ENCODE measurements at places on chromosomes 6 and 20.

- peak; percentile 63 for DNase-seq
Observed at GRCh38 chr6:31308050-31308844, 36.4 kb upstream of the HLA-C start.

DNA sequence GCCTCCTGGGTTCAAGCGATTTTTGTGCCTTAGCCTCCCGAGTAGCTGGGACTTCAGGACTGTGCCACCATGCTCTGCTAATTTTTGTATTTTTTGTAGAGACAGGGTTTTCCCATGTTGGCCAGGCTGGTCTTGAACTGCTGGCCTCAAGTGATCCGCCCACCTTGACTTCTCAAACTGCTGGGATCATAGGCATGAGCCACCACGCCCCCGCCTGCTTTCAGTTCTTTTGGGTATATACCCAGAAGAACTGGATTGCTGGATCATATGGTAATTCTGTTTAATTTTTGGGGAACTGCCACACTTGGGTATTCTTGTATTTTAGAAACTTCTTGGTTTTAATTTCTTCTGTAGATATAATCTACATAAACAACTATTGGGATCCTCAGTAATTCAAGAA lies 17.0 kb downstream of the CDS2 start:
- DNase-seq = no peak

DNA sequence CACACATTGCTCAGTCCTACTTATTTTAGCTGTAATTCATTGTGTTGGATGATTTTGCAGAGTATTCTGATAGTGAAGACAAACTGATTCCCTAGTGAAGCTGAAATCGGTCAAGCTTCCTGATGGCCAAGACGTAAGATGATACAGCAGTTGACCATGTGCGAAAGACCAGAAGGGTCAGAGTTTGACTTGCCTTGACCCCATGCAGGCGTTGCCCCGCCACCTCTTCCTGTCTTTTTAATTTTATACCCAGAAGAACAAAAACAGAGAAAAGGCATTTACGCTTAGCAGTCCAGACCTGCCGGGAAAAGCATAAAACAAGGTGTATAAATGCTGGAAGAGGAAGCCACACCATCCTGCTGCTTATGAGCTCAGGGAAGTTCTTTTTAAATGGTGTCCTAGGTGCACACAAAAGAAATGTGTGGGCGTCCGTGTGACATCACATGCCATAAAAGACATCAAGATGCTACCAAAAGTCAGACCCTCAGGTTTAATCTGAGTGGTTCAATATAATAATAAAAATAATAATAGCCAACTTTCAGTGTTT lies 32.2 kb downstream of the TSHZ2 start:
- no peak for DNase-seq

DNA sequence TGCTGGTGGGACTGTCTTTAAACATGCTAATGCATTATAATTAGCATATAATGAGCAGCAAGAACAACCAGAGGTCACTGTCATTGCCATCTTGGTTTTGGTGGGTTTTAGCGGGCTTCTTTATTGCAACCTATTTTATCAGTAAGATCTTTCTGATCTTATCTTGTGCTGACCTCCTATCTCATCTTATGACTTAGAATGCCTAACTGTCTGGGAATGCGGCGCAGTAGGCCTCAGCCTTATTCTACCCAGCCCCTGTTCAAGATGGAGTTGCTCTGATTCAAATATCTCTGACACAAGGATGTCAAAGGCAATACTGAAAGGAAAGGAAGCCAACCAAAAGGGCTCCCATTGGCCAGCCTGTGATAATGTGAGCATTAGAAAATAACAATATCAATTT lies 29.8 kb upstream of the SEC63 start:
- DNase-seq = no peak

- DNase-seq = no peak
Observed at GRCh38 chr6:109580519-109580918, 97.5 kb upstream of the ZBTB24 start.

GRCh38 chr20:49794336-49795134 lies 18.1 kb upstream of the SLC9A8 start:
- no peak for DNase-seq

DNA sequence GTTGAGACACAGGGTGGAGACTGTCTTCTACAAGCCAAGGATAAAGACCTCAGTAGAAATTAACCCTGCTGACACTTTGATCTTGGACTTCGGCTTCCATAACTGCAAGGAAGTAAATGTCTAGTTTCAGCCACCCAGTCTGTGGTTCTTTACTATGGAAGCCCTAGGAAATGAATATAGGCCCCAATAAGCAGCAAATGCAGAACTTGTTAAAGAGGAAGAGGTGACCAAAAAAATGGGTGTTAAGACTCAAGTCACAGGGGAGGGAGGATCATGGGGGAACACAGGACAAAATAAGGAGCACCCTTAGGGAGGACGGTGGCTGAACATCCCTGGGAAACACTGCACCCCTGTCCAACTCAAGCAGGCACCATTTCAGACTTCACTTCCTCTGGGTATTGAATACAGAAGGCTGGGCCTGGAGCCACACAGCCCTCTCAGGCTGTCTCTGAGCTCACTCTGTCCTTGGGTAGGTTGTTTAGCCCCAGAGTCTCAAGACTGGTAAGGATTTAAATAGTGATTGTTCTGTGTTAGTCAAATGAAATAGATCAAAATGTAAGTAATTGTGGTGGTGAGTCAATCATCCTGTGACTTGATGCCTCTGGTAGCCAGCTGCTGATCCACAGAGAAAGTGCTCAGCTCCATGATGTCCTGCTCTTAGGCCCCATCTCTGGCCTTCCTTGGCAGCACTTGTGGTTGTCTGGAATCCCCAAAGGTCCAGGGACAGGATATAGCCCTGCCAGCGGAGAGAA lies 30.5 kb upstream of the SIRPD start:
- no peak for DNase-seq

DNA sequence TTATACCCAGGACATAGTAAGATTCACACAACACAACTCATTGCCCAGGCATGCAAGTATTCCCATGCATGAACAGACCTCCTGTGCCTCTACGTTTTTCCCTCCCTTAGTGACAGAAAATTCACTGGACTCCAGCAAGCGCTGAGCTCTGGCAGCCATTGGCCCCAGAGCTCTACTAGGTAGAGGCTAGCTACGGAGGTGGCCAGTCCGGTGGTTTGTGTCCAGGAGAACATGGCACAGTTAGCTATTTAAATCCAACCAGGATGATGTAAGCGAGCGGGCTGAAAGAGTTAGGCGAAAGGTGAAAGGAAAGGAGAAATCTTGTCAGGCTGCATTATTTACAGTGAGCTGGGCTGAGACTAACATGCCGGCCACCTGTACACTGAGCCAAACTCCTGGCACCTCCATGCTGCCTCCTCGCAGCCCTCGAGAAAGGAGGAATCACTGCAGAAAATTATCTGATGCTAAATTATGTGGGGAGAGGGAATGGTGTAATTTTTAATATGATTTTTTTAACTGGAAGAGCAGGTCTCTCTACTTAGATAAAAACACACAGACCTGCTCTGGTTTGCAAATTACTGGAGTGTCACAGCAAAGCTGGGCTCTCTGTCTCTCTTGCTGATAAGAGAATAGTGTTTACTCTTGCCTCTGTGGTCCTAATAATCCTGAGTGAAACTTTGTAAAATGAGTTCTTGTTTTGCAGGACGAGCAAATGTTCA lies 50.1 kb upstream of the ARMC2 start:
- DNase-seq = no peak

DNA sequence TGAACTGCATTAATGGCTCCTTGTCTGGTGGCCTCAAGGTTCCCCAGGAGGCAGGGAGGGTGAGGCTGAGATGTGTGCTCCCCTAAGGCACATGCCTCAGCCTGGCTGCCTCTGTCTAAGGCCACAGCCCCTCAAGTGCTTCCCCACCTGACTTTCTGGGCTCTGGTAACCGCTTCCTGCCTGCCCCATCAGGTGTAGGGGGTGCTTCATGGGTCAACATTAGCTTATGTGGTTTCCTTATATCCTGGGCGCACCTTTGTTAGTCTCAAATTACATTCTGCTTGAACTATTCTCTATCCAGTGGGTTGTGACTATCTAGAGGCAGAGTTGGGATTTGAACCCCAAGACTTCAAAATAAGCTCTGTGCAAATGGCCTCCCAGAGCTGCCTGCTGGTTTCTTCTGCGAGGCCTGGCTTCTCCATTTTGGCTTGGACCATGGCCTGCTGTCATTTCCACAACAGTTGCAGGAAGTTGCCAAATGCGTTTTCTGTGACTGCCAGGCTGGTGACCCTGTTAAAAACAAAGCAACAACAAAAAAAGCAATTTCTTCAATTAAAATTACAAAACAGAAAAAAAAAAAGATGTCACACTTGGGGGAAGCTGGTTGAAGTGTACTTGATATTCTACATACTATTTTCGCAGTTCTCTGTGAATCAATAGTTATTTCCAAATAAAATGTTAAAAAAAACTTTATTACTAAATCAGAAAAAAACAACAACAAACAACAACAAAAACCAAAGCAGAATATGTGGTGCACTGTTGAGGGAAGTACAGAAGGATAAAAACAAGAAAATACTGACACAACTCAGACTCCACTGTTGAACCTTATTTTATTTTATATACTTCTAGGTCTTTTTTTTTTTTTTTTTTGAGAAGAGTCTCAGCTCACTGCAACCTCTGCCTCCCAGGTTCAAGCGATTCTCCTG lies 20.0 kb upstream of the ZNFX1 start:
- no peak for DNase-seq

DNA sequence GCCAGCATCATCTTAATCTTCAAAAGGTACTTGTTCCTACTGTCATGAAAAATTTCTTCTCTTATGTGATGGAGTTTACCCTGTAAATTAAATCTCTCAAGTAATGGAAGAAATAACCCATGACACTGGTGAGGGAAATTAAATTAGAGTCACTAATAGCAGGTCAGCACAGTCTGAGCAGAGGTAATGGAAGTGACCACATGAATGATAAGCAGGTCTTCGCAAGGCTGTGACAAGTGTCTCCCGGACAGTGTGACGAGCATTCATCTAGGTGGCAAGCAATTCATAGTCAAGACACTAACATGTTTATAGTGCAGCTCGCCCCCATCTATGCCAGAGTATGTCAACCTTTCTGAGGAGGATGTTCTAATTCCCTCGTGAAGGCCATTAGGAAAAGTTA lies 249.2 kb downstream of the FRK start:
- DNase-seq = no peak

DNA sequence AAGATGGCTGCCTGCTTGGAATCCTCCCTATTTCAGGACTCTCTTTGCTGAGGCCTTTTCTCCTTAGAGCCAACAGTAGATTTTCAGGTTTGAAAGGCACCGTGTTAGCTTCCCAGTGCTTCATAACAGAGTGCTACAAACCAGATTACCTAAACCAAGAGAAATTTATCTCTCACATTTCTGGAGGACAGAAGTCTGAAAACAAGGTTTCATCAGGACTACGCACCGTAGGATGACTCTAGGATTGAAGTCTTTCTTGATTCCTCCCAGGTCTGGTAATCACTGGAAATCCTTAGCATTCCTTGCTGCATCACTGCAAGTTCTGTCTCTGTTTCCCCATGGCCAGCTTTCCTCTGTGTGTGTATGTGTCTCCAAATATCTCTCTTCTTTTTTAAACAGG lies 508.4 kb upstream of the GJE1 start:
- no peak for DNase-seq

DNA sequence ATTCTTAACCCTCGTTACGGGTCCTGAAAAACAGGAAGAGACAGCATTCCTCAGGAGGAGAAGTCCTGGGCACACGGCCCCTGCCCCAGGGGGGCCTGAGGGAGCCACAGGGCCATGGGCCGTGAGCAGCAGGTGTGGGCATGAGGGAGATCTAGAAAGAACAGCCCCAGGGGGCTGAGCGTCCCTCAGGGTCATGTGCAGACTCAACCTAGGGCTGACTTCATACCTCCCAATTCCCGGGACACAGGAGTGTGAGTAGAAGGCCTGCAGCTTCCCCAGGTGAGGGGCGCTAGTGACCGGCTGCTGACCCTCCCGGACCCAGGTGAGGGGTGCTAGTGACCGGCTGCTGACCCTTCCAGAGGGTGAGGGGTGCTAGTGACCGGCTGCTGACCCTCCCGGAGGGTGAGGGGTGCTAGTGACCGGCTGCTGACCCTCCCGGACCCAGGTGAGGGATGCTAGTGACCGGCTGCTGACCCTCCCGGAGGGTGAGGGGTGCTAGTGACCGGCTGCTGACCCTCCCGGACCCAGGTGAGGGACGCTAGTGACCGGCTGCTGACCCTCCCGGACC lies 35.1 kb downstream of the FRMD1 start:
- DNase-seq = no peak

DNA sequence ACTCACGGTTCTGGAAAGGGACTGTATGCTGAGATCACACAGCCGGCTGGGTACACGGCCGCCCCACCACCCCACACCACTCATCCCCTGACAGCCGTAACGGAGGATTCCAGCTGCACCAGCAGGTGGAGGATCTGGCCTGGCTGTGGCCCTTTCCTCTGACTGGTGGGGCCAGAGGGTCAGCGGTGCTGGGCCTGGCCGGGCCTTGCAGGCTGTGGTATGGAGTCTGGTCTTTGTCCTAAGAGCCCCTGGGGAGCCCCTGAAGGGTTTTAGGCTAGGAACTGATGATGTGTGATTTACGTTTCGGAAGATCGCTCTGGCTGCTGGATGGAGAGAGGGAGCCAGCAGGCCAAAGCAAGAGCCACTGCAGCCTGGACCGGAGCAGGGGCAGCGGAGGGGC lies 26.6 kb downstream of the NOL4L start:
- DNase-seq = no peak

GRCh38 chr6:156925718-156926607 lies 148.8 kb downstream of the ARID1B start:
- DNase-seq = no peak

- DNase-seq = no peak
Observed at GRCh38 chr6:43817192-43817591, 47.2 kb downstream of the VEGFA start.

GRCh38 chr6:137697267-137697938 lies 169.7 kb upstream of the TNFAIP3 start:
- DNase-seq = no peak

GRCh38 chr6:113289166-113289565 lies 568.0 kb upstream of the MARCKS start:
- no peak for DNase-seq

- DNase-seq = no peak
Observed at GRCh38 chr6:123898665-123899064, 95.0 kb downstream of the NKAIN2 start.

- no peak for DNase-seq
Observed at GRCh38 chr6:125957845-125958244, 1.3 kb downstream of the HINT3 start.

GRCh38 chr6:24054388-24054787 lies 71.6 kb upstream of the NRSN1 start:
- no peak for DNase-seq

Data from stimulated activated CD8-positive, alpha-beta memory T cell treated with anti-CD3 and anti-CD28 coated beads, Interleukin-12 subunit alpha, Interleukin-12 subunit beta, amount 100 ng/mL, for 4 hours (primary cell).